ENCODE measurements at places on chromosomes 1 and 21. TPM values are rescaled to one million over a fixed set of nuclear protein-coding genes. Genes with fewer than 3 reads are reported as not detected.

The TRIM17 gene
- total RNA-seq, result 9.5 TPM

The TTC24 gene
- total RNA-seq, result not detected

The LRRC39 gene
- total RNA-seq, result 1.3 TPM

GRCh38 chr21:29676395-29676794, 263.4 kb downstream of the GRIK1 start:
- H3K27ac ChIP-seq, result no peak overlapping the region
- DNase-seq, result no peak
- no peak overlapping the region for H3K4me3 ChIP-seq
- H3K27me3 ChIP-seq, result no peaks in the 10 kb centered on the region
- H3K4me1 ChIP-seq, result no peaks in the 10 kb centered on the region

DNA sequence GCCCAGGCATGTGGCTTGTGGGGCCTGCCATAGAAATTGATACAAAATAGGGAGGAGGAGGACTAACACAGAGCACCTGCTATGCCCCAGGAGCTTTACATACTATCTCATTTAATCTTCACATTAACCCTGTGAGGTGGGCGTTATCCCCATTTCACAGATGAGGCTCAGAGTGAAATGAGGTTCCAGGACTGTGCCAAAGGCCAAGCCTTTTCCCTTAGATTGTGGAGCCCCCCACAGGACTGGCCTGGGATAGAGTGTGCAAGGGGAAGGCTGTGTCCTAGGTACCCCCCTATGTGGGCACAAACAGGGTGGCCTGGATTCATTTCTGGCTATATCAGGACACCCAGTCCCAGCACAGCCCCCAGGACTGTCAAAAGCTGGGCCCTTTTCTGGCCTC, 2.2 kb upstream of the DDOST start:
- no peak overlapping the region for H3K27ac ChIP-seq
- H3K36me3 ChIP-seq, result no peaks in the 10 kb centered on the region
- peaks cover 7% of the 10 kb centered on the region for H3K4me1 ChIP-seq

GRCh38 chr1:37755951-37756560, 8.9 kb downstream of the EPHA10 start:
- H3K27ac ChIP-seq, result no peak overlapping the region
- H3K4me3 ChIP-seq, result no peak overlapping the region
- peaks cover 4% of the 10 kb centered on the region for H3K27me3 ChIP-seq
- no peak for DNase-seq
- no peaks in the 10 kb centered on the region for H3K36me3 ChIP-seq
- H3K4me1 ChIP-seq, result no peaks in the 10 kb centered on the region

DNA sequence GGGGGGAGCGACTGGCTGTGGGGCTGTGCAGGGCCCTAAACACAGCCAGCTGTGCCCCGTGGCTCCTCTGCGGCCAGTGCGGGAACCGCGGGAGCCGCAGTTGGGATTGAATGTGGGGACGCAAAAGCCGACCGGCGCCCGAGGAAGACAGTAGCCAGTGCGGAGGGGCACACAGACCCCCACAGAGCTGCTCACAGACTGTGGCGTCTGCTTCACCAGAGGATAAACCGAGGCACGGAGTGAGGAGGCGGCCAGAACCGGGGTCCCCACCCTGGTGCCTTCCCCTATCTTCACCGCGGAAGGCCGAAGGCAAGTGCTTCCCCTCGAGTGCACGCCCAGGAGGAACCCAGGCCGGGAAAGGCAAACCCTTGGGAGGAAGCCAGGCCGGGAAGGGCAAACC, 8.7 kb upstream of the TMEM52 start:
- H3K36me3 ChIP-seq, result no peaks in the 10 kb centered on the region

All from breast epithelium (tissue), 4 donors.